Sigmoid colon (tissue), 7 donors: ENCODE measurements at places on chromosomes 4 and X. TPM values are rescaled to one million over a fixed set of nuclear protein-coding genes. Genes with fewer than 3 reads are reported as not detected.

ABLIM2 gene
- 11.3 TPM for polyA plus RNA-seq

NXF2 gene
- polyA plus RNA-seq = not detected

IL1RAPL2 gene
- 0.01 TPM for polyA plus RNA-seq

KDR gene
- polyA plus RNA-seq = 1.2 TPM

NXF2B gene
- polyA plus RNA-seq = not detected

MAGEA8 gene
- polyA plus RNA-seq = not detected

MAOA gene
- polyA plus RNA-seq = 180 TPM

FRMD7 gene
- under 0.01 TPM for polyA plus RNA-seq

VCX2 gene
- polyA plus RNA-seq = not detected

XK gene
- polyA plus RNA-seq = 8.4 TPM

FAAH2 gene
- polyA plus RNA-seq = 3.2 TPM

ARX gene
- polyA plus RNA-seq = 0.10 TPM

HDAC6 gene
- 22.2 TPM for polyA plus RNA-seq

PCDH11X gene
- 0.36 TPM for polyA plus RNA-seq

SHROOM2 gene
- 1.8 TPM for polyA plus RNA-seq

ANKRD50 gene
- polyA plus RNA-seq = 1.8 TPM

MAOB gene
- polyA plus RNA-seq = 5.2 TPM

PIM2 gene
- 6.7 TPM for polyA plus RNA-seq
